Melanocyte of skin (primary cell): ENCODE measurements at places on chromosomes 3 and 15. TPM values are rescaled to one million over a fixed set of nuclear protein-coding genes. Genes with fewer than 3 reads are reported as not detected.

Gene C3orf52
- total RNA-seq, result 11.6 and 18.0 TPM in 2 replicates

Gene MME
- 363 and 442 TPM in 2 replicates for total RNA-seq

Gene LRRC2
- total RNA-seq, result 2.0 and 6.2 TPM in 2 replicates

Gene EPHB1
- 0.36 TPM in 1 of 2 replicates, not detected in the other for total RNA-seq

Gene FMN1
- 278 and 401 TPM in 2 replicates for total RNA-seq

Gene CLDN16
- under 0.01 TPM in 1 of 2 replicates, not detected in the other for total RNA-seq

Gene PIK3CB
- 39.0 and 42.7 TPM in 2 replicates for total RNA-seq

Gene IL17RD
- 0.69 and 2.9 TPM in 2 replicates for total RNA-seq

Gene FAM107A
- not detected in 2 replicates for total RNA-seq

Gene GOLGA8B
- 11.3 and 36.6 TPM in 2 replicates for total RNA-seq

Gene UBE2Q2
- 23.1 and 43.3 TPM in 2 replicates for total RNA-seq

Gene SLC9C1
- 0.15 TPM in 1 of 2 replicates, not detected in the other for total RNA-seq

Gene BBX
- total RNA-seq, result 85.6 and 111 TPM in 2 replicates

Gene UCN2
- total RNA-seq, result 0.34 and 2.9 TPM in 2 replicates

Gene LEKR1
- 0.69 and 1.5 TPM in 2 replicates for total RNA-seq

Gene MED12L
- under 0.01 and 0.73 TPM in 2 replicates for total RNA-seq

Gene CD276
- total RNA-seq, result 148 and 166 TPM in 2 replicates

Gene DPH3
- total RNA-seq, result 21.7 and 25.1 TPM in 2 replicates

Gene GOLGA6L25
- total RNA-seq, result not detected in 2 replicates

Gene CHRFAM7A
- 0.15 and 2.3 TPM in 2 replicates for total RNA-seq

Gene SLC24A5
- 614 and 1,301 TPM in 2 replicates for total RNA-seq

Gene EPHA6
- not detected in 2 replicates for total RNA-seq

Gene ADAMTS17
- 0.33 and 2.2 TPM in 2 replicates for total RNA-seq

Gene CNTN3
- total RNA-seq, result 0.73 and 1.0 TPM in 2 replicates

Gene CGNL1
- under 0.01 and 0.36 TPM in 2 replicates for total RNA-seq

Gene ZMYND10
- 0.62 and 0.67 TPM in 2 replicates for total RNA-seq

Gene ACOX2
- 1.1 and 1.4 TPM in 2 replicates for total RNA-seq

Gene COX5A
- total RNA-seq, result 71.3 and 76.0 TPM in 2 replicates

Gene SEMA3B
- total RNA-seq, result 3.8 and 4.7 TPM in 2 replicates

Gene LRRC31
- not detected in 2 replicates for total RNA-seq

Gene MUC4
- total RNA-seq, result not detected in 2 replicates

Gene SLC35G2
- total RNA-seq, result 1.5 and 2.7 TPM in 2 replicates

Gene PRR20G
- total RNA-seq, result not detected in 2 replicates

Gene PLOD2
- 33.7 and 43.3 TPM in 2 replicates for total RNA-seq

Gene ABI3BP
- total RNA-seq, result 0.33 and 0.62 TPM in 2 replicates

Gene FANCD2OS
- total RNA-seq, result not detected in 2 replicates

Gene PPP4R2
- total RNA-seq, result 56.8 and 98.1 TPM in 2 replicates

Gene NCKIPSD
- total RNA-seq, result 11.6 and 13.1 TPM in 2 replicates

Gene TTC21A
- total RNA-seq, result 4.4 and 4.5 TPM in 2 replicates

Gene UQCC5
- total RNA-seq, result 8.7 and 16.5 TPM in 2 replicates

Gene GPR27
- total RNA-seq, result 0.15 TPM in 1 of 2 replicates, not detected in the other

Gene NR2E3
- not detected in 2 replicates for total RNA-seq

Gene SCN11A
- not detected in 2 replicates for total RNA-seq

Gene CSNK1G1
- 54.9 and 67.1 TPM in 2 replicates for total RNA-seq

Gene CA12
- 2.4 and 17.1 TPM in 2 replicates for total RNA-seq

Gene GOLIM4
- total RNA-seq, result 12.0 and 20.7 TPM in 2 replicates

Gene ISLR2
- not detected in 2 replicates for total RNA-seq

Gene SAMMSON
- 1.3 and 4.0 TPM in 2 replicates for total RNA-seq

Gene WDR82
- total RNA-seq, result 63.3 and 67.1 TPM in 2 replicates

Gene PLSCR4
- total RNA-seq, result 6.2 and 8.3 TPM in 2 replicates

Gene PRKAR2A
- total RNA-seq, result 36.6 and 37.5 TPM in 2 replicates

Gene CMTM8
- 0.33 and 1.9 TPM in 2 replicates for total RNA-seq

Gene APOD
- total RNA-seq, result 26.6 and 138 TPM in 2 replicates

Gene CD80
- not detected in 2 replicates for total RNA-seq

Gene EPHA3
- total RNA-seq, result under 0.01 TPM in 2 replicates

Gene DNAH12
- under 0.01 and 0.36 TPM in 2 replicates for total RNA-seq

Gene AP3B2
- total RNA-seq, result 0.67 and 2.0 TPM in 2 replicates
